Epithelial cell of prostate (primary cell): ENCODE measurements at places on chromosomes 6 and 20.

GRCh38 chr20:56222201-56222600 is 26.3 kb upstream of the MC3R start:
- DNase-seq, result peak; percentile 72

DNA sequence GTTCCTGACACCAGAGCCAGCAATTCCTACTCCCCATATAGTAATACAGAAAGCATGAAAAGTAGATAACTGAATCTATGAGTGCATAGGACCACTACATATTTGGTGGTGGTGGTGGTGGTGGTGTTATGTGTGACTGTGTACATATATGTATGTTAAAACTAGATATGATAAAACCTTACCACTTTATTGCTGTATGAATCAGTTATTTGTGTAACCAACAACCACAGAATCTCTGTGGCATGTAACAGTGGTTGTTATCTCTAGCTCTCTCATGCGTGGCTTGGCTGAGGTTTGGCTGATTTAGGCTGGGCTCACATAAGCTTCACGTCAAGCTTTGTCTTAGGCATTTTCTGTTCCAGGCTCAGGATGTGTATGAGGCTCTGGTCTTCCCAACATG is 55.7 kb downstream of the PLCB1 start:
- DNase-seq, result no peak

- DNase-seq, result peak; percentile 88
These were observed 319.7 kb upstream of the TCF21 start for GRCh38 chr6:133568970-133569889.

GRCh38 chr6:162151021-162151665 is 576.4 kb downstream of the PRKN start:
- DNase-seq, result no peak

DNA sequence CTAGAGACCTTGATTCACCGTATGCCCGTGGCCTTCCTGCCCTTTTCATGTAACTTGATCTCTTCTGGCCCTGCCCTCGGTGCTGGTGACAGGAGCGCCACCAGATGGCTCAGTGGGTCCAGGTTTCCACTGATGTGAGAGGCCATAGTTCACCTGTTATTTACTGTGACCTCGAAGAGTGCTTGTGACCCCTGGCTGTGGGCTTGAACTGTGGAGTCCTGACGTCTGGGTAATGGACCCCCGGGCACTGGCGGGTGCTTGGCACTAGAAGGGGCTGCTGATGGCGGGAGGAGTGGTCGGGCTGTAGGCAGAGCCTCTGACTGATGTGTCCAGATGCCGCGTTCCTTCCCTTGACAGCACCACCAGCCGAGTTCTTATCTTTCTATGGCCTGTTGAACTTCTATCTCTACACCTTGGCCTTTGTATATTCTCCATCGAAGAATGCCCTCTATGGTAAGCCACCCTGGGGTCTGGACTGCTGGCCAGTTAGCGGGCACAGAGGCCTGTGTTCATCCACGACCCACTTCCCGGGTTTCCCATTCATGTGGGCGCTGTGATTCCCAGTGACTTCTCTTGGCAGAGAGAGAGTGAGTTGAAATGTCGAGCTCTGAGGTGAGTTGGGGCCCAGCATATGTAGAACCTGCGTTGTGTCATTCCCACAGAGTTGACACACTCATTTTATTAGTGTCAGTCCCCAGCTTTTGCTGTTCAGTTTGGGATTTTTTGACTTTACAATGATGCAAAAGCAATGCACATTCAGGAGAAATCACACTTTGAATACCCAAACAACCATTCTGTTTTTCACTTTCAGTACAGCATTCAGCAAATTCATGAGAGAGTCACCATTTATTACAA is 14.9 kb downstream of the DYNLT1 start:
- no peak for DNase-seq

GRCh38 chr20:61771805-61772350 is 293.8 kb downstream of the TAF4 start:
- DNase-seq, result no peak

- no peak for DNase-seq
These were observed 963 bp downstream of the MPIG6B start for GRCh38 chr6:31723980-31724691.

- no peak for DNase-seq
These were observed 260.9 kb downstream of the TFAP2C start for GRCh38 chr20:56890011-56890410.

DNA sequence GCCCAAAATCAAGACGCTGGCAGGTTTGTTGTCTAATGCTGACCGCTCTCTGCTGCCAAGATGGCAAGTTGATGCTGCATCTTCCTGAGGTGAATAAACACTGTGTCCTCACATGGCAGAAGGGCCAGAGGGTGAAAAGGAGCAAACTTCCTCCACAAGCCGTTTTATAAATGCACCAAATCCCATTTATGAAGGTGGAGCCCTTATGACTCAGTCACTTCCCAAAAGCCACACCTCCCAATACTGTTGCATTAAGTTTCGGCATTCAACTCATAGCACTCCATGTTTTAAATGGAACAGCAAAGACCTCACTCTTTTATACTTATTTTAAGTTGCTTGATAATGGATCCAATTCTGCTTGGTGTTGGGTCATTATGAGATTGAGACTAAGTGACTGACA is 316.6 kb downstream of the RFPL4B start:
- DNase-seq, result no peak

DNA sequence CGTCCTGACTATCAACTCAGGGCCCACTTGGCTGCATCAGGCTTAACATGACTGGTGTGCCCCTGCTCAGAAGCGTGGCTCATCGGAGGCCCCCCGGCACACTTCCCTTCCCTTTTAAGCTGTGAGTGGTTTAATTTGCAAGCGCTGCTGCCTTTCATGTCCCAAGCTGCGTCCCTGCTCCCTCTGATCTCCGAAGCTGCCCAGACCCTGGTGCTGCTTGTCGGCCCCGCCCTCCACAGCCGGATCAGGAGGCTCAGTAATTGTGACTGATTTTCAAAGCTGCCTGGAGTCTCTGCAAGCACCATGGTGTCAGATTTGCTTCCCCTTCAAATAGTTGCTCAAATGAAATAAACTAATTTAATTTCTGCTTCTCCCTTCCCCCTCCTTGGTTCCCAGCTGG is 71.1 kb downstream of the CDH22 start:
- DNase-seq, result no peak

DNA sequence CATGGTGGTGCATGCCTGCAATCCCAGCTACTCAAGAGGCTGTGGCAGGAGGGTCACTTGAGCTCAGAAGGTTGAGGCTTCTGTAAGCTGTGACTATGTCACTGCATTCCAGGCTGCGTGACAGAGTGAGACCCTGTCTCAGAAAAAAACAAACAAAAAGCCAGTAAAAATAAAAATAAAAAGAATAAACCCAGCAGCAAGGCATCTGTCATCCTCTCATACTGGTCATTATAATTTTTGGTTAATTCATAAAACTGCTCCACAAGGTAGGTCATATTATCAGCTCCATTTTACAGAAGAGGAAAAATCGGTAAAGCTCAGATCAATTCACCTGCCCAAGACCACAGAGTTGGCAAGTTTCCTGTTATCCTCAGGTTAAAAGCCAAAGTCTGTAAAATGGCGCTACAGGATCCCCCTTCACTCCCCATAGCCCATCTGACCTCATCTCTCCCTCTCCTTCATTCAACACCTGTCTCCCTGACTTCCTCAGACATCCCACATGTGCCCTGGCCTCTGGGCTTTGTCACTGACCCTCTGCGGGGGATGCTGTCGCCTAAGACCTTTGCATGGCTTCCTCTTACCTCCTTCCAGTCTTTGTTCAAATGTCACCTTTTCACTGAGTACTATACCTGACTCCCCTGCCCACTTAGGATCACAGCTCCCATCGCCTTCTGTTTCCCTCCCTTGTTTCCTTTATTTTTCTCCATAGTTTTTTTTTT is 213.2 kb upstream of the ZNF217 start:
- no peak for DNase-seq

- DNase-seq, result no peak
These were observed 60.7 kb downstream of the TNFAIP3 start for GRCh38 chr6:137927777-137928218.

- DNase-seq, result no peak
These were observed 79.9 kb upstream of the BHLHE23 start for GRCh38 chr20:63086421-63087235.

- DNase-seq, result no peak
These were observed 2.3 kb upstream of the OCSTAMP start for GRCh38 chr20:46552460-46553420.

- no peak for DNase-seq
These were observed 93.1 kb upstream of the INSM1 start for GRCh38 chr20:20274821-20275220.

DNA sequence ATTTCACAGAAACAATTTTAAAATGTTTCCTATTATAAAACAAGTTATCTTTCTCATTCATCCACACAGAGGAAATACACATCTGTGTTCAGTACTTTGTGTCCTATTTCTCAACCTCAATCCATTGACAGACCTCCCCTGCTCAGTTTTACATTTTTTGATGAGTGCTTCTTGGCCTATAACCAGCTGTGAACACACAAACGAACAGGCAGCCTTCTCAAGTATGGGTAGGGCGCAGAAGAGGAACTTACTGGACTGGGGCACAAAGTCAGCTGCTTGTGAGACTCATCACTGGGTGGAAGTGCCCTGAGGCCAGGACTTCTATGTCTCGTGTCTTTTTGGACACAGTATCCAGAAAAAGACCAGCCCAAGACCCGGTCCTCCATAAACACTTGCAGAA is 2.8 kb downstream of the RPS6KA2 start:
- DNase-seq, result peak; percentile 16

DNA sequence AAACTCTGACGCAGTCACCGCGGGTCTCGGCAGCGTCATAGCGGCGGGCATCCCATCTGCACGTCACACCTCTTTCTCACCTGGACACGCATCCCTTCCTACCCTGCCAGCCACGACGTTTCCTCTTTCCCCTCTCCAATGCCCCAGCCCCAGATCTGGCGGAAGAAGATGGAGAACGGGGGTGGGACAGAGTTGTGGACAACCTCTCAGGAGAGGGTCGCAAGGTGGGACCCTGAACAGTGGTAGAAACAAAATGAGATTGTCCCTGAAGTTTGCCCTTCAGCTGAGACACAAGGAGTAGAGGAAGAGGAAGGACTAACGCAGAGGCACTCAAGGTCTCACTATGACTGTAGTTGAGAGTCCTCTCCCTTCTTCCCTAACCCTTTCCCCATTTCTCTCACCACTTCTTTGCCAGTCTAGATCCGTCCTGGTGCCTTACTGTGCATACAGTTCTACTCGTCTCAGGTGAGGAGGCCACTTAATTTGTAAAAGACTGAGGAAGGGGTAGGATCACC is 562 bp downstream of the TRIM39 start:
- peak; percentile 61 for DNase-seq

- DNase-seq, result no peak
These were observed 34.8 kb upstream of the PLCB1 start for GRCh38 chr20:8097307-8097706.

DNA sequence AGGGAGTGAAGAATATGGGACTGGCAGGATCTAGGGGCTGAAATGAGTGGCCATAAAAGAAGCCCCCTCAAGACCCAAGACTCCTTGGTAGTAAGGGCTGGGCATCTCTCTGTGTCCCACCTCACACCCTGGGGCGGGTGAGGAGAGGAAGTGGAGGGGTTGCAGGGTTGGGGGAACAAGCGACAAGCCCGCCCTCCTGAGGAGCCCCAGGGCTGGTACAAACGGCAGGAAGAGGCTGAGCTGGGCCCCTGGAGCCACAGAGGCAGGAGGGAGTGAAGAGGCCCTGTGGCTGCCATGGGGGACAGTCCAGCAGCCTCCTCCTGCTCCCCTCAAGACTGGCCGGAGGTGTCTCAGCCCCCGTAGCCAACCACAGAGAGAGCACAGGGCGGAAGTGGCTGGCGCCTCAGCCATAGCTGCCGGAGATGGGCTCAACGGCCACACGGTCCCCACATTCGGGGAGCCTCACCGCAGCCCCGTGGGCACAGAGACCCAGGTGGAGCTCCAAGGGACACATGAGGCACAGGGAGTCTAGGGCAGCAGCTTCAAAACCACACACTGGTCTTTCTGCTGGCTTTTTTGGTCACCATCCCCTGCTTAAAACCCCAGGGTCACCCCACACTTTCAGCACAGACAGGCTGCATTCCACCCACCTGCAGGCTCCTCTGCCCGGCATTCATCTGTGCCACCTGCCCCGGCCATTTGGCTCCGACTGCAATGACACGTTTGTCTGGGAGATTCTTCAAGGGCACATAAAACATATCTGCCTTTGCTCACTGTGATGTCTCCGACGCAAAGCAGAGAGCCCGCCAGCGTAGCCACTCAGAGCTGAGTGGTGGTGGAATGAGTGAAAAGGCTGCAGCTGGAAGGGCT is 524 bp downstream of the C20orf203 start:
- DNase-seq, result no peak

DNA sequence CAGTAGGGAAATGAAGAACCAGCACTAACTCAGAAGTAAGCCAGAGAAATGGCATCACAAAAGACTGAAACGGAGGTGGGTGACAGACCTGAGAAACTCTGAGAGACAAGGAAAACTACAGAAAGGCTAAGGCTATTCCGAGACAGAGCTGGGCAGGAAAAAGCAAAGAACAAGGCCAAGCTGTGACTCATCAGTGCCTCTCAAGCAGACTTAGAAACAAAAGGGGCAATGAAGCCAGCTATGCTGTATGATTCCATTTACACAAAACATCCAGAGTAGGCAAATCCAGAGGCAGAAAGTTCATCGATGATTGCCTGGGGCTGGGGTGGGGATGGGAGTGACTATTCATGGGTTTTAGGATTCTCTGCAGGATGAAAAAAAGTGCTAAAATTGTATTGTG is 50.0 kb downstream of the SLC23A2 start:
- DNase-seq, result peak; percentile 73

DNA sequence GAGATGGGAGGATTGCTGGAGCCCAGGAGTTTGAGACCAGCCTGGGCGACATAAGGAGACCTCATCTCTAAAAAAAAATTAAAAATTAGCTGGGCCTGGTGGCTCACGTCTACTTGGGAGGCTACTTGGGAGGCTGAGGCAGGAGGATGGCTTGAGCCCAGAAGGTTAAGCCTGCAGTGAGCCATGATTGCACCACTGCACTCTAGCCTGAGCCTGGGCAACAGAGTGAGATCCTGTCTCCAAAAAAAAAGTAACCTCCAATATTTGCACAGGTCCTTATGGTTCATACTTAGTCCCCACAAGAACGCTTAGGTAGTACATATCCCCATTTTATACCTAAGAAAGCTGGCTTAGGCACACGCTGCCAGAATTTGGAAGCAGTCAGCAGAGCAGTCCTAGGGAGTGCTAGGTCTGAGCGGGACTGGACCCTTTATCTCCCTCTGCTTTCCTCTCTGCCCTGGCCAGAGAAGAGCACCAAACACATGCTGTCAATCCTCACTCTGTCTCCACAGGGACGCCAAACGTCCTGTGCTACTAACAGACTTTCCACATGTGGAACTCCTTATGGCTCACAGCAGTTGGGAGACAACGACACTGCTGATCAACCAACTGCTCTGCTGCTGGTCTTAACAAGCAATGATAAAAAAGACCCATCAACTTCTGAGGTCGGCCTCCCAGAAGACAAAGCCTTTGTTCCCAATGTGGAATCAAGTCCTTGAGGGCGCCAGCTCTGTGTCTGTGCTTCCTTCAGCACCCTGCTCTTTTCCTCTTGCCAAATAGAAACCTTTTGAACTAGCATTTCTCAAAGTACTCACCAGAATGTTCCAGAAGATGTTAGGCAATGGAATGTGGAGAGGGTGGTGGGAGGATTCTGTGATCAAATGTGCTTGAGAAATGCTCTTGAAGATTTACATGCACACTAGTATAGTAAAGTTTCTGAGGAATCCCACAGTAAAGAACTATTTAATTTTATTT is 226.3 kb upstream of the DTNBP1 start:
- no peak for DNase-seq

- DNase-seq, result no peak
These were observed 336.2 kb downstream of the FOXA2 start for GRCh38 chr20:22248051-22248667.

- no peak for DNase-seq
These were observed 72.0 kb downstream of the SYNJ2 start for GRCh38 chr6:158053377-158054313.

GRCh38 chr20:23702021-23702420 is 13.2 kb upstream of the CST4 start:
- no peak for DNase-seq
